ENCODE measurements at places on chromosomes 6 and 20.

DNA sequence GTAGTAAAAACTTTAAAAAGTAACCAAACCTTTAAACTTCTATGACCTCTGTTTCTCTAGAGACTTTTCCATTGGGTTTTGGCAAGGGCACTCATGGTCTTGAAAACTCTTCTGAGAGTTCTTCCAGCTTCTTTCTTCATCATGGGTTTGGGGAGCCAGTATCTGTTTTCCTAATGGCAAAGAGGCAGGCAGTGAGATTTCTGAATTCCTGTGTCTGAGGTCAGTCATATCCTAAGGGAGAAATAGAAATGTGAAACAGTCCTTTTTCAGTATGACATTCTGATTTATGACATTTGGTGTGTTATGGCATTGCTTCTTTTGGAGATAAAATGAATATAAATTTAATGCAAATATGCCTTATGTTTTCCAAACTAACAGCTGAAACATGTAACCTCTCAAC lies 518.5 kb upstream of the MARCKS start:
- DNase-seq: peak; percentile 31

- DNase-seq: no peak
Measured at GRCh38 chr6:150765067-150765764, 100.3 kb upstream of the MTHFD1L start.

DNA sequence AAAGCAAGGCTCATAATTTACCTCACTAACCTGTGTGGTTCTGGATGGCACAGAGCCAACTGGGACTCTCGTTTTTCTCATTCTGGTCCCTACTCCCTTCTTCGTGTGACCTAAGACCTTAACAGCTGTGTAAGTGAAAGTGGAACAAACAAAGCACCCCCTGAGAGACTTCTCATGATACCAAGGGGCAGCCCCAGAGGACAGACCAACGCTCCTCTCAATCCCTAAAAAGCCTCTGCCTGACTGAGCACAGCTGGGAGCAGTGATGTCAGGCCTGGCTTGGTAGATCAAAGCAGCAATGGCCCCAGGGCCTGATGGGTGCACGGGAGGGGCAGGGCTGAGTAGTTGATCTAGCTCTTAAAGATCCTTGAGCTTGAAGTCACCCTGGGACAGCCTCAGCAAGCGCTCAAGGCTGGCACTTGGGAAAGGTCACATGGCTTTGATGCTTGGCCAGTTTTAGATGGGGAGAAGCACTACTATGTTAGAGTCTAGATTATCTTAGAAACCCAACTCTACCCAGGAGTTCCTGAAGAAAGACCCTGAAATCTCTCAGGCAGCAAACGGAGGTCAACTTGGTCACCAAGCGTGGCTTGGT lies 16.2 kb upstream of the TGM2 start:
- no peak for DNase-seq

DNA sequence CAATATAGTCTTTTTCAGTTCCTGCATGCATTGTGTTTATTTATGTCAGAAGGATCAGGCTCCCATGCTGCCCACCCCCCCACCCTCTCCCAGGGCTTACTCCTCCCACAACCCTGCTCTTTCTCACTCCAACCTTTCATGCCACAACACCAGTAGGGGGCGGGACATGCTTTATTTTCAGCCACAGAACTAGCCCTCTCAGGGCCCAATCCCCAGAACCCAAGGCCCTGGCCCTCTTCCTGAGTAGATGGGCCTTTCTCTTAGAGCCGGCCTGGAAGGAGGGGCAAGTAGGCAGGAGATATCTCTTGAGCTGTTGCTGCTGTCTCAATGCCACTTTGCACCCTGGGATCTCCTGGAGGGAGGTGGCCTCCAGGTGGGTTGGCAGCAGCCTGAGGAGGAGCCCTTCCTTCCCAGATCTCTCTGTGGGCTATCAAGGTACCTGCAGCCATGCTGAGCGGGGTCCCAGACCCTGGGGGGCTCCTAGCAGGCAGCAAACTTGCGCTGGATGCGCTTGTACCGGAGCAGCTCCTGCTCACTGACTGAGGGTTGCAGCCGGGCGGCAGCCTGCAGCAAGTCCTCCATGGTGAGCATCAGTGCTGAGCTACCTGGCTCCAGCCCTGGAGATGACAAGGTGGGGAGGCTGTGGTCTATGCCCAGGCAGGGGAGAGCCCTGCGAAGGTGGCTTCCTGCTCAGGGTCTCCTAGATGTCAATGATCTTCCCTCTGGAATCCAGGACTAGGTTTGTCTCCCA lies 3.5 kb downstream of the GNMT start:
- DNase-seq: no peak

GRCh38 chr6:104596091-104596490 lies 263.6 kb downstream of the HACE1 start:
- no peak for DNase-seq

DNA sequence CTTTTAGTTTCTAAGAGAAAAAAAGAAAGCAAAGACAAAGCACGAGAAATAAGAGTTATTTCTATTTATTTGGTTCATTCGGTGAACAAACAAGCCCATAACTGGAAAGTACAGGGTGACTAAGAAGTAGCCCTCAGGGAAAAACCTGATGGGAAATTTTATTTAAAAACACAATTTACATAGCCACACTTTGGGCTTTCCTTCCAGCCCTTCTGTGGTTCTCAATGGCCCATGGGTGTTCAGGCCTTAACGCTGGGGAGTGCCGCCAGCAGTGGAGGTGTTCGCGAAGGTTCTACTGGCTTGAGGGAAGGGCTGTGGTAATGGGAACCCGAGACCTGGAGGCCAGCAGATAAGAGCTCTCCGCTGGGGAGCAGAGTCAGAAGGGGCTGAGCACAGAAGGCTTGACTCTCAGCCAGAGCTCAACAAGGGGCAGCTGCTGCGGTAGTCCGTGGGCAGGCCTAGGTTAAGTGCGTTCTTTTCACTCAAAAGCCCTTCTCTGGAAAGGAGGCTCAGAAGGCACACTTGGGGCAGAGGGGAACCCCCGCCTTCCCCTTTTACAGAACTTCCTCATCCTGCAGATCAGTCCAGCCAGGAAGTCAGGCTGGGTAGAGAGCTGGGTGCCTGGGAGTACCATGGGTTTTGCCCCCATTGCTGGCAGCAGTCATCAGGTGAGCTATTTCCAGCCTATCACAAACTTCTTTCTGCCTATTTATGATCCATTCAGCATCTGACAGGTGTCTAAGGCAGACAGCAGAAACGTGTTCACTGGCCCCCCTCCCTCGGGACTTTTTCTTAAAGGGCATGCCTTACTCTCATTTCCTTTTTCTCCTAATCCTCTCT lies 8.8 kb upstream of the CD83 start:
- DNase-seq: peak; percentile 64

DNA sequence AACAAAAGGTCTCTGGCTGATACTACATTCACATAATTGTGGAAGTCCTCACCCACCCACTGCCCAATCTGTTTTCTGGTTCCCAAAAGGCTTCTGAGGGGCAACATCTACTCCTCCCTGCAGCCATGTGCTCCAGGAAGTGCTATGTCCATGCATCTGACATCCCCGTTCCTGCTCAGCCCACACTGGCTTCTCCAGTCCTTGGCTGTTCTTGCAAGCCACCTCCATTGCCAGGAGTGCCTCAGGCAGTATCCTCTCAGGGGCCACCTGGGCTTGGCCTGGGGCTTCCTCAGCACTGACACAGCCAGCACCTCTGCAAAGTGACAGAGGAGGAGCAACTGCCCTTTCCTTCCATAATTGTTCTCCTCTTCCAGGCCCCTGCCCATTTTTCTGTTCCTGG lies 18.3 kb downstream of the ARHGAP18 start:
- DNase-seq: no peak

- DNase-seq: no peak
Measured at GRCh38 chr6:167552961-167553735, 228.3 kb downstream of the TTLL2 start.

DNA sequence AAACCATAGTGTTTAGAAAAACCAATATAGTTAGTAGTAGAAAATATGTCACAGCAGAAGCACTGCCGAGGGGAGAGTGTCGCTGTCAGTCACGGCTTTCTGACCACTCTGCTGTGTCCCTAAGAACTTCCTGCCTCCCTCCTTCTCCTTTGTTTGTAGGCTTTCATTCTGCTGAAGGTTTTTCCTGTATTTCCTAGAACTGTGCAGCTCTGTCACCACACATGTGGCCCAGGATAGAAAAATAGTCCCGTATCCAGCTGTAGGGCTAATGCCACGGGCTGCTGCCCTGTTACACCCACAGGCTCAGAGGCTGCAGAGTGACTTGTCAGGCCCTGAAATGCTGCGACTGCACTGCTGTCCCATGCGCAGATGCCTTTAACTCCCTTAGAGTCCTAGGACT lies 52.6 kb upstream of the SYNJ2 start:
- DNase-seq: no peak

GRCh38 chr6:133501675-133502270 lies 260.6 kb downstream of the EYA4 start:
- DNase-seq: peak; percentile 25

GRCh38 chr20:11437611-11438380 lies 479.9 kb upstream of the BTBD3 start:
- DNase-seq: no peak

DNA sequence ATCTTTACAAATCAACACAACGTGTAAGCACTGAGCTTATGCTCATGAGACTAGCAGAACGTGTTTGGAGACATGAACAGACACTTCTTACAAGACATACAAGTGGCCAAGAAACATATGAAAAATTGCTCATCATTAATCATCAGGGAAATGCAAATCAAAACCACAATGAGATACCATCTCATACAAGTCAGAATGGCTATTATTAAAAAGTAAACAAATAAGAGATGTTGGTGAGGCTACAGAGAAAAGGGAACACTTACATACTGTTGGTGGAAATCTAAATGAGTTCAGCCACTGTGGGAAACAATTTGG lies 327.9 kb upstream of the SOX4 start:
- no peak for DNase-seq

DNA sequence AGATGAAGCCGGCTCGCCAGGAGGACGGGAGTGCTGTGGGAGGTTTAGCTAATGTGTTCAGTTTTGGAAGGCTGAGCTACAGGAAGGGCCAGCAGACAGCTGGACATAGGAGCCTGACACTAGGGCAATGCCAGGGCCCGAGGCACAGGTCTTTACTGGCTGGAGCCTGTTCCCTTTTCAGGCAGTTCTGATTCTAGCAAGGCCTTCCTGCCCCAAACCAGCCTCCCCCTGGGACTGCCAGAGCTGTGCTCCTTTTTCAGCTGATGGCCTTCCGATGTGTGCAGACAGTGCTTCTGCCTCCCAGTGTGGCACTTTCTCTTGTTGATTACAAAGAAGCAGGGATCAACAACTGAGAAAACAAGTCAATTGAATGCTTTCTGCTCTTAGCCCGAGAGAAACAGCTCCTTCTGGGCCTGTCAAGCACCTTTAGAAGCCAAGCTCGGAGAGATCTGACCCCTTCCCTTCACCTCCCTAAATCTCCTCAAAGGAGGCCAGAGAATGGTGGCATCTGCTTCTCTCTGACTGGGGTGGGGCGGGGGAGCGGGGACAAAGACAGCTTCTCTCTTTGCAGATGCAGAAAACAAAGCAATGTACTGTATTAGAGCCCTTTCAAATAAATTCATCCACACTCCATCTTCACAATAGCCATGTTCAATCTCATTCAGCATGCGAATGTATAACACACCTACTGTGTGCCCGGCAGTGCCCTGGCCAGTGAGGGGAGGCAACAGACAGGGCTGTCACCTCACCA lies 63.2 kb downstream of the RAB44 start:
- DNase-seq: no peak

DNA sequence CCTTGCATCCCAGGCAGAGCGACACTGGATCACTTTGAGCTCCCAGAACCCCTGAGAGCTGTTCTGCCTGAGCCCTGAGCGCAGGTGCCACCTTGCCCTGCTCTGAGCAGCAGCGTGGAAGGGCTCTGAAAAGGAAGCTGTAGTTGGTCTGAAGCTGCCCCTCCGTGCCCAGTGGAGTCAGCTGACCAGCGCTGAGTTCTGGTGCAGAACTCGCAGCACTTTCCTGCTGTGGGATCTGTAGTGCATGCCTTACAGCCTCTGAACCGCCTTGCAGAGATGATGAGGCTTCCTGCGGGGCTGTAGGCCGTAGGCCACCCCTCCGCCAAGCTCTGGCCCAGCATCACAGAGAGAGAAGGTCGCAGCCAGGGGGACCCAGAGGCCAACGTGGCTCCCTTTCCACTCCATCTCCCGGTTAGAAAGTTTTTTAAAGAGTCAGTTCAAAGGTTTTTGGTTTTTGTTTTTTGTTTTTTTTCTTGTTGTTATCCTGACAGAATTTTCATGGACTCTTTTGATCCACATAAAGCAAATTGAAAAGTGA lies 158.3 kb upstream of the CST7 start:
- no peak for DNase-seq

GRCh38 chr20:38769376-38770295 lies 21.4 kb downstream of the ACTR5 start:
- no peak for DNase-seq

DNA sequence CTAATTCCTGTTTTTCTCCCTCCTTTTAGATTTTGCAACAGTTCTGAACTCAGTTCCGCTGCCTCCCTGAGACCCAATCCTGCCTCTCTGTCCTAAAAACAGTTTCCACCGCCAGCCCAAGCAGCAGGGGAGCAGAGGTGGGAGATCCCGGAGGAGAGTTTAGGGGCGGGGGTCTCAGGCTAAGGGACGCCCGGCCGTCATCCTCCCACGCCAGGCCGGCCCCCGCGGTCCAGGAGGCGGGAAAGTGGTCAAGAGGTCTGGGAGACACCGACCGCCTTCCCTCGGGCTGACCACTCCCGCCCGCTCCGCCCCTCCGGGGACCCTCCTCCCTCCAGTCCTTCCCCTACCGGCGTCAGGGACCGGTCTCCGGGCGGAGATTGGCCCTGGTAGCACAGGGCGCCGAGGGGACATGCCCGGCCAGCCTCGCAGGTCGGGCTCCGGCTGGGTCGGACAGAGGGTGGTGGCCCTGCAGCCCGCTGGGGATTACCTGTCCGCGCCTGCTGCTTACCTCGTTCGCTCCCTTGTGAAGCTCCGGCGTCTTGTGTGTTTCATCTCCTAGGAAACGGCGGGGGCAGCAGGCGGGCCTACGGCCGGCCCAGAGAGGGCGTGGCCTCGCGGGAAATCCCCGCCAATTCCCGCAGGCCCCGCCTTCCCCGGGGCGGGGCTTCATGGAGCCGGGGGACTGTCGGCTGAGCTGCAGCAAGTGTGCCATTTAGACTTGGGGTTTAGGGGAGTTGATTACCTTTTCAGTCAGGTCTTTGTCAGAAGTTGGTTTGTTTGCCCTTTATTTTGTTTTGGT lies at the start of gene MAK:
MAK (minus strand) TSS at position 545 of the 799 bp plus-strand sequence. CDS start 7,891 bp downstream, outside the sequence.
- peak; percentile 88 for DNase-seq

DNA sequence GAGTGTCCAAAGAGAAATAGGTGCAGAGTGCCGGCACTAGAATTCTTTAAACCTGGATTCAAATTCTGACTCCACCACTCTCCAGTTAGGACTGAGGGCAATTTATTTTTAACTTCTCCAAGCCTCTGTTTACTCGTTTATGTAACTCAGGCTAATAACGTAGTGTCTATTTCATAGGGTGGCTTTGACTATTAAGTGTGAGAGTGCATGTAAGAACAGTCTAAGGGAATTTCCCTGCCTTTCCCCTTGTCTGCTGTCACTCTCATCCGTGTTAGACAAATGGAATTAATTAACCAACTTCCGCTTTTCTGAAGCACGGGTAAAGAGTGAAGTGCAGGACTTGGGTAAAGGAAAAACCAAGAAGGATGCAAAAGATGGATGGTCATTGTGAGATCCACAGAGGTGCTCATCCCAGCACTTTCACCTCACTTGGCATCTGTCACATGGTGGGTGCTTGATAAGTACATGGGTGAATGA lies 4.1 kb upstream of the ZKSCAN8 start:
- peak; percentile 51 for DNase-seq

GRCh38 chr6:25883536-25883935 lies 9.5 kb upstream of the SLC17A3 start:
- DNase-seq: no peak

GRCh38 chr6:92139601-92140000 lies 1279.8 kb downstream of the EPHA7 start:
- peak; percentile 43 for DNase-seq

GRCh38 chr6:148497717-148498116 lies 155.1 kb downstream of the SASH1 start:
- no peak for DNase-seq

GRCh38 chr20:19313342-19314069 lies 101.1 kb downstream of the SLC24A3 start:
- DNase-seq: no peak
